ENCODE measurements at places on chromosomes 6 and 20. TPM values are rescaled to one million over a fixed set of nuclear protein-coding genes. Genes with fewer than 3 reads are reported as not detected.

The OR12D3 gene
- not detected for total RNA-seq

The PTCRA gene
- total RNA-seq: not detected

The C6orf47 gene
- 19.0 TPM for total RNA-seq

The EFCAB8 gene
- 0.51 TPM for total RNA-seq

The CASS4 gene
- 0.67 TPM for total RNA-seq

DNA sequence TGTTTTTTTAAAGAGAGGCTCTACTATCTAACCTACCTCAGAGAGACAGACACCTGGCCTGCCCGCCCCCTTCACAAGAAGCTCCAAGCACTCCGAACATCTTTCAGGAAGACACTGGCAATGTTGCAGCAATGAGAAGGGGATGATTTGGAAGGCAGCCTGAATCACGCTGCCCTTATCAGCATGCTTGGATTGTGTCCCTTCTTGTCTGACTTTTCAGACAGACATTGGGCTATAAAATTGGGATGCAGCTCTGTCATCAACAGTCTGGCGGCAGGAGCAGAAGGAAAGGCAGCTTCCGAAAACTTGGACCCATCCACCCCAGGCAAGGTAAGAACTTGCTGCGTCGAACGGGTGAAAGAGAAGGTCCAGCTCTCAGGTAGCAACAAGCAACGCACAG, 56.0 kb downstream of the CDK5RAP1 start:
- DNase-seq: no peak
- H3K4me1 ChIP-seq: peaks cover 4% of the 10 kb centered on the region
- no peak overlapping the region for H3K4me3 ChIP-seq
- peaks cover 5% of the 10 kb centered on the region for H3K36me3 ChIP-seq
- H3K27ac ChIP-seq: no peak overlapping the region

- H3K4me3 ChIP-seq: no peak overlapping the region
- no peaks in the 10 kb centered on the region for H3K27me3 ChIP-seq
- no peak overlapping the region for H3K27ac ChIP-seq
- no peak for DNase-seq
Observed at GRCh38 chr6:121732641-121733040, 297.2 kb downstream of the GJA1 start.

- DNase-seq: no peak
- H3K27ac ChIP-seq: no peak overlapping the region
- peaks cover 65% of the 10 kb centered on the region for H3K27me3 ChIP-seq
- H3K4me1 ChIP-seq: no peaks in the 10 kb centered on the region
- no peaks in the 10 kb centered on the region for H3K36me3 ChIP-seq
Observed at GRCh38 chr20:25006431-25007167, 14.0 kb upstream of the APMAP start.

DNA sequence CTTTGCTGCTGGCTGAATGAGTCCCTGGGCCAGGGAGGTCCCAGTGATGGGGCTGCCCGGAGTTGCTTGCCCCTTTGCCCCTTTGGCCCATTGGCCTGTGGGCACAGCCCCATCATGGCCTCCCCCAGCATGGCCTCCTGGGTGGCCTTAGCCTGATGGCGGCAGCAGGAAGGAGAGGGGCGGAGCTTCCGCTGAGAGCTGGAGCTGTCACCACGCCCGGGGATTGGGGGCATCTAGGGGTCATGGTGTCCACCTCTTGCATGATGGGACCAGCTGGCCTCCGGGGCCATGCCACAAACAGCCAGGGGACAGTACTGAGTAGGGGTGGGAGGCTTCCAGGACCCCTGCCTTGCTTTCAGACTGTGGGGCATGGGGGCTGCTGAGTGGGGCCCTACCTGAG, 31.5 kb upstream of the GATA5 start:
- H3K27ac ChIP-seq: no peak overlapping the region
- H3K4me3 ChIP-seq: no peak overlapping the region
- H3K4me1 ChIP-seq: peaks cover 2% of the 10 kb centered on the region
- no peaks in the 10 kb centered on the region for H3K27me3 ChIP-seq
- H3K36me3 ChIP-seq: no peaks in the 10 kb centered on the region
- no peak for DNase-seq

DNA sequence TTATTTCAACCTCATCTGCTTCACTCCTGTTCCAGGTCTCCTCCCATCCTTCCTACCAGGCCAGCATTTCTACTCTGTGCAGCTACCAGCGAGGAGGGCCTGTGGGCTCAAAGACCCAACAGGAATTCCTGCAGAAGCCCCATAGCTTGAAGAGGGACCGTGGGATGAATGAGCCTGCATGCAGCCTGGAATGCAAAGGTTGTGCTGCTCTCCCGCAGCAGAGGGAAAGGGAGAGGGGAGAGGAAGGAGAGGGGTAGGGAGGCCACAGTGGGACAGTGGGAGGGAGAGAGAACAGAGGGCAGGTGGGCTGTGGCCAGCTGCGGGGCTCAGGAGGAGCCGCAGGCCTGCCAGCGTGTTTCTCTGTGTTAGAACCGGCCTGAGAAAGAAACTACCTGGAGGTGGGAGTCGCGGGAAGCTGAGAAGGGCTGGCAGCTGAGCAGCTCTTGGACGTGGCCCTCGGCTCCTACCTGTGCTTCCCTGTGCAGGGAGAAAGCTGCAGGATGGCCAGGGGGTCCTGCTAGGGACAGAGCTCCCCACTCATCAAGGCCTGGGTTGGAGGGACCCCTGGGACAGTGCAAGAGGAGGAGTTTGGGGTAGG, 66.1 kb upstream of the MLN start:
- peaks cover 13% of the 10 kb centered on the region for H3K4me1 ChIP-seq
- H3K4me3 ChIP-seq: no peak overlapping the region
- no peak overlapping the region for H3K27ac ChIP-seq
- peaks cover 21% of the 10 kb centered on the region for H3K27me3 ChIP-seq
- H3K36me3 ChIP-seq: no peaks in the 10 kb centered on the region

DNA sequence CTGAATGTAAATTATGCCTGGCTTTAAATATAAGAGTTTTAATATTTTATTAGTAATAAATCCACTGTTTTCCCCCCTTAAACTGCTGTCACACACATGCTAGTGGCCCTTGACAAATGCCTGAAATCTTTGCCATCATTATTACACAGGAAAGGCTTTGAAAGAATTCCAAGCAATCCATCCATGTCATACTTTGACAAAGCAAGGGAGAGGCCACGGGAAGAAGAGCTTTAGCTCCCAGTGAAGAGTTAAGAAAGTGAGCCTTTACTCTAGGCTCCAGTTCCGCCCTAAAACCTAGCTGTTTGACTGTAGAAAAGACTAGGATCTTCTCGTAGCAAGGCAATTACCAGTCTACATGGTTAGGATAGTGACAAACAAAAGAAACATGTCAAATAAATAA, 147.9 kb downstream of the GMDS start:
- no peak overlapping the region for H3K4me3 ChIP-seq
- H3K36me3 ChIP-seq: no peaks in the 10 kb centered on the region
- H3K27ac ChIP-seq: no peak overlapping the region
- no peak for DNase-seq

DNA sequence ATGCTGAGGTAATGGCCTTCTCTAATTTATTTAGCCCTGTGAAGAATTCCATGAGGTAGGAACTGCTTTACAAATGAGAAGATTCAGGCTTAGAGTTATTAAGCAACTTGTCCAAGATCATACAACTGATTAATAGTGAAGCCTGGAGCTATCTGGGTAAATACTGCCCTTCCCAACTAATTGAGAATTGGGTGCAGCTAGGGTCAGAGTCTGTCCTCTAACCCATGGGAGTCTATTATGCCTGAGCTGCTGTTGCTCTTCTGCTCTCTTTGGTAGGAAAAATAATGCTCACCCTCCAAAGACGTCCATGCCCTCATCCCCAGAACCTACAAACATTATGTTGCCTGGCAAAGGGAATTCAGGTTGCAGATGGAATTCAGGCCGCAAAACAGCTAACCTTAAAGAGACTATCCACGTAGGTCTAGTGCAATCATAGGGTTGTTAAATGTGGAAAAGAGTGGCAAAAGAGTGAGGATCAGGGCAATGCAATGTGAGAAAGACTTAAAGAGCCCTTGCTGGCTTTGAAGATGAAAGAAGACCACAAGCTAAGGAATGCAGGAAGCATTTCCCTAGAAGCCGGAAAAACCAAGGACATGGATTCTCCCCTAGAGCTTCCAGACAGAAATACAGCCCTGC, 90.1 kb downstream of the SPTLC3 start:
- H3K4me3 ChIP-seq: no peak overlapping the region
- DNase-seq: no peak
- no peak overlapping the region for H3K27ac ChIP-seq
- peaks cover 8% of the 10 kb centered on the region for H3K4me1 ChIP-seq

DNA sequence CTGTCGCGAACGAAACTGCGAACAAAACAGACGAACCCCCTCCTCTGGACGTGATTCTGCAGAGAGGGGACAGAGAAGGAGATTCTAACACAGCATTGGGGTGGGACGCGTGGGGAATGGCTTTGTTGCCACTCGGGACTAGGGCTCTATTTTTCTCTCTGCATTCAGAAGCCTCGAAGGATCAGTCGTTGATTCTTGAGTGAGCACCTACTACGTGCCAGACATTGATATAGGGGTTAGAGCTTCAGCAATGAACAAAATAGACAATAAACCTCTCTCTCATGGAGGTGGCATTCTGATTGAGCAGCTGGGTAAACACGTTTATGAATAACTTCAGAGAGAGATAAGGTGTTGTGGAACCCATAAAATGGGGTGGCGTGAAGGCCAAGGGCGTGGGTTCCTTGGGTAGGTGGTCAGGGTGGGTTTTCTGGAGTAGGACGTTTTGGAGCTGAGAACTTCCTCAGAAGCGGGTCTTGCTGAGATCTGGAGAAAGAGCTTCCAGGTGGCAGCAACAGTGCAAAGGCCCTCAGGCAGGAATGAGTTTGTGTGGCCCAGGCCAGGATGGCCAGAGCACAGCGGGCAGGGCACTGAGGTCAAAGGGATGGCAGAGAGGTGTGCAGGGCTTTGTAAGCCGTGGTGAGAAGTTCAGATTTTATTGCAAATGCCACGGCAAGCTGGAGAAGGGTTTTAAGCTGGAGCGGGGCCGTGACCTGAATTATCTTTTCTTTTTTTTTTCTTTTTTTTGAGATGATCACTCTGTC, 884 bp downstream of the SLC2A10 start:
- peak overlapping the region; percentile 93 for H3K4me3 ChIP-seq
- DNase-seq: no peak
- no peaks in the 10 kb centered on the region for H3K27me3 ChIP-seq
- peaks cover 32% of the 10 kb centered on the region for H3K4me1 ChIP-seq
- H3K27ac ChIP-seq: peak overlapping the region; percentile 97

DNA sequence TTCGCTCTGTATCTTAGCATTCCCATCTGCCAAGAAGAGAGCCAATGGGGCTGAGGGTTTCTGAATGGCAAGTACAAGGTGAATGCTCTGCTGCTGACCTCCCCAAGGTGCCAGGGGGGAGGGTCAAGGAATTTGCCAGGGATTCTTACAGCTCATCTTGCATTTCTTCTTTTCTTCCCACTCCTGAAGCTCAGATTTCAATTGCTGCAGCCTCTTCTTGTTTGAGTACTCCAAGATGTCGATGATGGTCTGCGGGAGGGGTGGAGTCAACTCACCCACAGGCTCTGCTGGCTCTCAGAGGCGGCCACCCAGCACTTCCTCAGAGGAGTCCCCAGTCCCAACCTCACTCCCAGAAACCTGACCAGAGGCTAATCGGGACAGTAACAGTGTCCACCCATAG, 12.4 kb downstream of the C20orf96 start:
- DNase-seq: no peak
- peaks cover 2% of the 10 kb centered on the region for H3K4me1 ChIP-seq
- H3K4me3 ChIP-seq: no peak overlapping the region
- no peak overlapping the region for H3K27ac ChIP-seq

DNA sequence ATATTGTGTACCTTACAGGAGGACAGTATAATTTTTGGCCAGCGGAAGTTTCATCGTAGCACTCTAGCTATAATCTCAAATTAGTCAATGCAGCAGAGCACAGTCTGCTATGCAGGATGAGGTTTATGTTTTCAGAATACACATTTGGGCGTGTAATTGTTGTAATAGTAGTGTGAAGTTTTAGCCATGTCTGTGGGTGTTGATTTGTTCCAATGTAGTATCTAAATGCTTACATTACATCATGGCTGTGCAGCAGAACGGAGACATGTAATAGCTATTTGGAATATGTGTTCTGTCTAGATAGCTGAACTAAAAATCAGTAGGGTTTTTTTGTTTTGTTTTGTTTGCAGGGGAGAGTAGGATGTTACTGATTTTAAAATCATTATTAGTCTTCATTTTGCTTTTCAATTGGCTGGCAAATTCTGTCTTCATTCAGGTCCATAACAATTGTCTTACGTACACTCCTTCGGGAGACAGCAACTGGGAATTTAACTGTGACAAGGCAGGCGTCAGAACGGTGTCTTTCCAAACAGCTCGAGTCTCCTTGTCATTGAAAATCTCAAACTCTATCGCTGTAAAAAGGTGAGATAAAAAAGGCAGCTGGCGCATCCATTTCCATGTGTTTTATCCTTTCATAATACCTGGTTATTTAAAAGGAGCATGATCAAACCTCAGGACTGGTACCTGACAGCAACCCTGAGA, 65.1 kb upstream of the CDH4 start:
- H3K4me1 ChIP-seq: peaks cover 21% of the 10 kb centered on the region
- H3K4me3 ChIP-seq: no peak overlapping the region
- H3K27me3 ChIP-seq: no peaks in the 10 kb centered on the region
- DNase-seq: no peak

DNA sequence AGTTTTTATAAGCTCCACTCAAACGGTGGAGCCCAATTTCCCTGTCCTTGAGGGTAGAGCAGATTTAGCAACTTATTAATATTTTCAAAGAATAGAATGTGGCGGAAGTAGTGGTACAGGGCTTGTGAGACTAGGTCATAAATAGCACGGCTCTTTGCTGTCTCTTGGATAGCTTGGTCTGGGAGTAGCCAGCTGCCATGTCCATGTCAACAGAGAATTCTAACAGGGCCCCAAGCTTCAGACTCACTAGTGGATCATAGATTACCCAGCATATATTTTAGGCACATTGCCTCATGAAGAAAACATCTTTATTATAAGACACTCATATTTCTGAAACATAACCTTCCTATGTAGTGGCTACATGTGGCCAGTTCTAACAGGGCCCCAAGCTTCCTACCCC, 755.7 kb downstream of the HDGFL1 start:
- H3K27me3 ChIP-seq: no peaks in the 10 kb centered on the region
- peaks cover 15% of the 10 kb centered on the region for H3K4me1 ChIP-seq
- H3K36me3 ChIP-seq: no peaks in the 10 kb centered on the region
- no peak for DNase-seq

GRCh38 chr20:62984666-62985443, 21.9 kb downstream of the BHLHE23 start:
- no peak overlapping the region for H3K27ac ChIP-seq
- no peaks in the 10 kb centered on the region for H3K36me3 ChIP-seq
- peaks cover 7% of the 10 kb centered on the region for H3K4me1 ChIP-seq
- DNase-seq: no peak

- no peak overlapping the region for H3K4me3 ChIP-seq
- H3K27me3 ChIP-seq: peaks cover 34% of the 10 kb centered on the region
- H3K36me3 ChIP-seq: no peaks in the 10 kb centered on the region
- H3K4me1 ChIP-seq: peaks cover 21% of the 10 kb centered on the region
- DNase-seq: no peak
- H3K27ac ChIP-seq: no peak overlapping the region
Observed at GRCh38 chr20:52279706-52280105, 88.1 kb upstream of the ZFP64 start.

DNA sequence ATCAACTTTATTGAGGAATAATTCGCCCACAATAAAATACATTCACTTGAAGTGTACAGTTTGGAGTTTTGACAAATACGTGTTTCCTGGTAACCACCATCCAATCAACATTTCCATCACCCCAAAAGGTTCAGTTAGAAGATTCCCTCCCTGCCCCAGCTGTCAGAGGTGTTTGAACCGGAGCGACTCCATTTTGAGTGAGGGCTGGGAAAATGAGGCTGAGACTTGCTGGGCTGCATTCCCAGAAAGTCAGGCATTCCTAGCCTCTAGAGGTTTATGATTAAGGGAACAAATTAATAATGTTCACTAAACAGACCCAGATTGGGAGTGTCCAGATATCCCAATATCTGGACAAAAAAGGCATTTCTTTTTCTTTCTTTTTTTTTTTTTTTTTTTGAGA, 33.0 kb upstream of the BLCAP start:
- H3K4me3 ChIP-seq: no peak overlapping the region
- H3K27ac ChIP-seq: peak overlapping the region; percentile 8
- H3K36me3 ChIP-seq: no peaks in the 10 kb centered on the region

Measured in mesothelial cell of epicardium (in vitro differentiated cells).